ENCODE measurements at places on chromosomes 2 and 18.

- no peak for DNase-seq
Measured at GRCh38 chr2:151651274-151651673, 83.0 kb downstream of the NEB start.

DNA sequence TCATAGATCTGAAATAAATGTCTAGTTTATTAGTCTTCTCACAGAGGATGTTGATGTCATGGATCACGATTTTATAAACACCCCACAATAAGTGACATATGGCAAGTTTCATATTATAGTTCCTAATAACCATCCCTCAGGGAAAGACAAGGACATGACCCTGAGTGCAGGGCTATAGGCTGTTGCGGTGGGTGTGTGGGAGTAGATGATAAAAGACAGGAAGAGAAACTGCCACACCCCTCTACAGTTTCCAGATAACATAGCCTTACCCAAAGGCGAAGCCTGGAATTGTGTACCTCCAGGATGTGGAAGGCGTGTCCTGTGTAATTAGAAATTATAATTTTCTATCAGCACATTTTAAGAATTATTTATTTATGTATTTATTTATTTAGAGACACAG is 2.4 kb upstream of the NEDD4L start:
- DNase-seq = no peak

DNA sequence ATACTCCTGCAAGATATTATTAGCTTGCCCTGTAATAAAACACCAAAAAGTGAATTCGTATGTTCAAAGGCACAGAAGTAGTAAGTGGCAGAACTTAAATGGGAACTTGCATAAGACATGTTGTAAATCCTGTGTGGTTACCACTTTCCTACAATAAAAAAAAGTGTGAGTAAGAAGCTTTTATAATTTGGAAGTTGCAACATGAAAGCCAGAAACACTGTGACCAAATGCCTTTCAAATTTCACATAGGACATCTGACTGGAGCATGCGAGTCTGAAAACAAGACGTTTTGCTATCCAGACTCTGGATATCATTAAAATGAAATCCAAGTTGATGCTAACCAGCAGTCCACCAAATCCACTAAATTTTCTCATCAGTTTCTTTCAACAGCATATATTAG is 886.2 kb upstream of the NRXN1 start:
- no peak for DNase-seq

GRCh38 chr18:66136039-66136438 is 385.2 kb downstream of the CDH7 start:
- no peak for DNase-seq

DNA sequence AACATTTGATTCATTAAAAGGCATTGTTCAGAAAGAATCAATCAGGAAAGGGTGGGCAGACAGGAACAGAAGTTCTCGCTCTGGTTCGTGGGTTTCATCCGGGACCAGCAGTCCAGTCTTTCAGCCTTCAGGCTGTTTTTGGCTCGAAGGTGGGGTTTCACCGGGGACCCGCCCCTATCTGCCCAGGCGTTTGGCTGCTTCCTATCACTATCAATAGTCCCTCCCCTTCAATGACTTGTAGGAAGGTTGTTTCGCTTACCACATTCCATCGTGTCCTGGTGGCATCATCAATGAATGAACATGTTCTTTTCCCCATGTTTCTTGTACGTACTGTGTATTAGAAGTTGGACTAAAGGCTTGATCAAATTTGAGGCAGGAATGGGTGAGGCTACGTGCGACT is 130.3 kb downstream of the NEDD4L start:
- no peak for DNase-seq
